ENCODE measurements at places on chromosomes 6 and 20.
A peak's percentile ranks its signal among the peaks of the same experiment; 100 is the strongest.

DNA sequence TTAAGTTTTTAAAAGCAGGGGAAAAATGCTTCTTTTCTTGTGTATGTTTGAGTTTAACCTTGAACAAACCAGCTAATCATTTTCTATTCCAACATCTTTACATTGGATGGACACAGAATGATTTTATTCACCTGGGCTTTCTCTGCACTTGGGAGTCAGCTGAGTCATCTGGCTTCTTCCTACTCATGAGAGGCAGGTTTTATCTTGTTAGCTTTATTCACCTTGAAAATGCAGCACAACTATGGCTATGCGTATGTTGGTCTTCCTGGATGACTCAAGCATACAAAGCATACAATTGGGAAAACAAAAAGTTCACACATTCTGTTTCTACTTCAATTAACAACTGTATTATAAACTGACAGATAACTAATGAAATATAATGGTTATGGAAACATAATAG, 737.7 kb downstream of the FRK start:
- no peak for DNase-seq

DNA sequence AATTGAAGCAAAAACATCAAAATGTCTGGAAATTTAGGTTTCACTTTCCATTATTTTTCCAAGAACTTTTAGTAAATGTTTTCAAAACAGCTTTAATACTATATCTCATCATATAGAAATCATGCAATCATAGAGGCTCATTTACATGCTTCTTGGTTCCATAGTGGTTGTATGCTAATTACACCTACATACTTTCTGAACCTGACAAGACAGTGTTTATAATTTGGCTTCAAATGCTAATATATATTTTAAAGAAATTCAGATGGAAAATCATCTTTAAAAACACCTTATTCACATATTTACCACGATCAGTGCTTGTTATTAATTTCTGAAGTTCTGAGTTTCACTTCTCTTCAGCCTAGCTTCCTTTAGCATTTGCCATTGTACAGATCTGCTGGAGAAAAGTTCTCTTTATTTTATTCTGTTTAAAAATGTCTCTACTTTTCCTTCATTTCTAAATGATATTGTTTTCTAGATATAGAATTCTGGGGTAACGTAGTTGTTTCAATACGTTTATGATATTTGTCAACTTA, 89.9 kb downstream of the PLCB1 start:
- no peak for DNase-seq

- no peak for DNase-seq
Observed at GRCh38 chr6:36223706-36224105, 27.2 kb downstream of the BRPF3 start.

DNA sequence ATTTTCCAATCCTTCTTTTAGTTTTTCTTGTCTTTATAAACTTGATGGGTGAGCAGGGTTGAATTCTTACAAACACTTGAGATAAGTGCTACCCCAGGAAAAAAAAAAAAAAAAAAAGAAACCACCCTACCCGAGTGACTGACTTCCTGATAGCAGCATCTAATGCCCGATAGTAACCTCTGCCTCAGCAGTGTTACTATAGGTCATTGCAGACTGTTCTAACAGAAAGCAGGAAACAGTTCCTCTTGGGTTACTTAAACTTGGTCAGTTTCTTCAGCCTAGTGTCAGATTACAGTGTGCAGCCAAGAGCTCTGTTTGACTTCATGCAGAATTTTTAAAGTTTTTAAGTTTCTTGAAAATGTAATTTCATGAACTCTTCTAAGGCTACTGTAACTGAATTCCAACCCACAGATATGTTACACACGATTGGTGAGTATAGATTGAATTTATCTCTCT, 2.1 kb downstream of the MYLIP start:
- DNase-seq = peak; percentile 92

DNA sequence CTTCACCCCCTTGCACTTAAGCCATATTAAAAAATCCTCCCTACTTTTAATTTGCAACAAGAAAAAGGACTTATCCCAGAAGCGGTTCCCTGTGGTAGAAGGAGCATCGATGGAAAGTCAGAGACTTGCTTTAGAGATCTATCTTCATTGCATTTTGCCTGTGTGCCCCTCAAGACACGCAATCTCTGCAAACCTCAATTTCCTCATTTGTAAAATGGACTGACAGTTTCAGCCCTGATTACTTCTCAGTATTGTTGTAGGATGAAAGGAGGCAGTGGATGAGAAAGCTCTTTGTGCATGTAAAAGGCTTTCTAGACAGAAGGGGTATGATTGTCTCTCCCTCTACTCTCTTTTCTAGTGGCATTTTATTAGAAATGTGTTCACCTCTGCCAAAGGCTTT, 410.2 kb downstream of the CDC5L start:
- DNase-seq = no peak

GRCh38 chr6:107670792-107671199, 153.3 kb downstream of the SCML4 start:
- DNase-seq = peak; percentile 50

DNA sequence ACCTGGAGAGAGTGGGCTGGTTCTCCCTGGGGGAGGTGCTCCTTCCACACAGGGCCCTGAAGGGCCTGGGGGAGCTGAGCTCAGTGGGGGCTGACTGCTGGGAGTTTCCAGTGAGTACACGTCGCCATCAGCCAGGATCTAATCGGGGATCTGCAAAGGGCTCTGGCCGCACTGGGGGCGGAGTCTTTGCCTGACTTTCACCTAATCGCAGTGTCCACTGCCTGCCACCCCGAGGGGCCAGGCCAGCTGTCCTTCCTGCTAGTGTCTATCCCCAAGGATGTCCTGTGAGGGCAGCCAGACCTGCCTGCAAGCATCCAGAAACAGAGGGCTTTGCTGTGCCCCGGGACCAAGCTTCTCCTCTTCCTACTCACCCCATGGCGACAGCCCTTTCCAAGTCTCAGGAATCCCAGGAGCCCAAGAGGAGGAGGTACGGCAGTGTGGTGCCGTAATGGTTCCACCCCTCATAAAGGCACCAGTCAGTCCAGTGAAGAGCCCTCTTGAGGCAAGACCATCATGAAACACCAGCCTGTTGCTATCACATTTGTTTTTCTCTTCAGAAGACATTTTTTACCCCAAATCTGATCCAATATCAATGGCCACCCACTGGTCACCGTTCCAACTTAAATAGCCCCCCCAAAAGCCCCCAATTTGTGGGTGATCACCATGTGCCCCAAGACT, 243.1 kb upstream of the ECI2 start:
- no peak for DNase-seq

DNA sequence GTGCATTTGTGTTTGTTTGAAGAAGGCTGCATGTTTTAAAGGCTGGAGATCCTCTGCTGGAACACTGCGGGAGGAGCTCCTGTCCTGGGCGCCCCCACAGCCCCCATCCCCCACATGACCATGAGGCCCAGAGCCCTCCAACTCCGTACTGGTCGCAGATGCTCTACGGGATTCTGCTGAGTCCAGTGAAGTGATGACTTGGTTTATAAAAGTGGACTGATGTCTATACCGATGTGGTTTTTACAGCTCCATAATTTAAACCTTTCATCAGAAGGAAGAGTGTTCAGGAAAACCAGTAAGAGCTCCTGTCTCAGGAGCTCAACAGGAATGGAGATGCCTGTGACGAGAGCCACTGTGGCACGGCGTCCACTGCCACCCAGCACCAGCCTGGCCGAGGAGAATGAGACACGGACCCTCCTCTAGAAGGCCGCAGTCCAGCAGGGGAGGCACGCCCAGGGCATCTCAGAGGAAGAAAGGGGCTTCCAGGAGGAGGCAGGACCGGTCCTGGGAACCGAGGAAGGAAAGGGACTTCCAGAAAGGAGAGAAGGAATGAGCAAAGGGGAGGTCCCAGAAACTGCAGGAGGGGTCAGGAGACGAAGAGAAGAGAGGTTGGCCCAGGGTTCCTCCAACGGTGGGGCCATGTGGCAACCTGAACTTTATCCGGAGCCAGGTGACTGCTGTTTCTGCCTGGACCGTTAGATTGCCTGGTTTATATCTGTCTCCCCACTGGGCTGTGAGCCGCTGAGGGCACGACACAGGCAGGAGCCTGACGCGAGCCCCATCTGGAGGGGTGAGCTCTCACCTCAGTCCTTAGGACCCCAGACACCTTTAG, 26.9 kb downstream of the BFSP1 start:
- no peak for DNase-seq

- DNase-seq = no peak
Observed at GRCh38 chr6:154187203-154187602, 148.2 kb downstream of the OPRM1 start.

DNA sequence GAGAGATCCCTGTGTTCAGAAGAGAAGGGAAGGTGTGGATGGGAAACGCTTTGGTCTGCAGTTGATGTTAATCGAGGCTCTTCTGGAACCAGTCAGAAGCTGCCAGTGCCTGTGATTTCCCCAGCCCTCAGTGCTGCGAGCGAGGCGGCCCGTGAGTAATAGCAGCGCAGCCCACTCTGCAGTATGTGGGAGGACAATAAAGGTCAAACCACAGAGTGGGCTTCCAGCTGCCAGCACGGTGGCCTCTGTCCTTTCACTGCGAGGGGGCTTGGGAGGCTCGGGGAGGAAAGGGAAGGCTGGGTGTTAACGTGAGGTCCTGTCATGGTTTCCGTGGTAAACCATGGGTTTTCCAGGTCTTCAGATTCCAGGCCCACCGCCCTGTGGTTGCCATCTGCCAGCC, 32.3 kb upstream of the TAGAP start:
- no peak for DNase-seq

DNA sequence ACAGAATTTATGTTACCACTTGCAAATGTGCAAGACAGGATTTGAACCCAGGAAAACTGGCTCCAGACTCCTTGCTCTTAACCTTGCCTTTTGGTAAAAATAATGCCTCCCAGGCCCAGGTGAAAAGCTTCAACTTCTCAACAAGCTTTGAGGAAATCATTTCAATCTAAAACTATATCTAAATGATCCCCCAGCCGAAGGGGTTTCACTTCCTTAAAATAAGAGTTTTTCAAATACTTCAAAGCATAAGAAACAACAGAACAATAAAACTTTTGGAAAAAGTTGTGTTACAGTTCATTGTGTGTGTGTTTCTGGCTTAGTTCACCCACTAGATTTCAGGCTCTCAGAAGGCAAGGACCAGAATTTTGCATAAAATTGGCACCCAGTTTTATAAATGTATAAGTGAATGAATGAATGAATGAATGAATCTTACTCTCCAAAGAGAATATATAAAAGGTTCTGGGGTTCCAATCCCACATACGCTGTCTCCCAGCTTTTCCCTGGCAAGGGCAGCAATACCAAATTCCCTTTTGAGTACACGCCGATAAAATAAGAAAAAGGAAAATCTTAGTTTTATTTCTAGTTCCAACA, 5.4 kb downstream of the OR2H2 start:
- no peak for DNase-seq

GRCh38 chr20:9632991-9633390, 118.6 kb downstream of the LAMP5 start:
- DNase-seq = no peak

- DNase-seq = no peak
Observed at GRCh38 chr6:12439296-12439695, 149.1 kb downstream of the EDN1 start.

DNA sequence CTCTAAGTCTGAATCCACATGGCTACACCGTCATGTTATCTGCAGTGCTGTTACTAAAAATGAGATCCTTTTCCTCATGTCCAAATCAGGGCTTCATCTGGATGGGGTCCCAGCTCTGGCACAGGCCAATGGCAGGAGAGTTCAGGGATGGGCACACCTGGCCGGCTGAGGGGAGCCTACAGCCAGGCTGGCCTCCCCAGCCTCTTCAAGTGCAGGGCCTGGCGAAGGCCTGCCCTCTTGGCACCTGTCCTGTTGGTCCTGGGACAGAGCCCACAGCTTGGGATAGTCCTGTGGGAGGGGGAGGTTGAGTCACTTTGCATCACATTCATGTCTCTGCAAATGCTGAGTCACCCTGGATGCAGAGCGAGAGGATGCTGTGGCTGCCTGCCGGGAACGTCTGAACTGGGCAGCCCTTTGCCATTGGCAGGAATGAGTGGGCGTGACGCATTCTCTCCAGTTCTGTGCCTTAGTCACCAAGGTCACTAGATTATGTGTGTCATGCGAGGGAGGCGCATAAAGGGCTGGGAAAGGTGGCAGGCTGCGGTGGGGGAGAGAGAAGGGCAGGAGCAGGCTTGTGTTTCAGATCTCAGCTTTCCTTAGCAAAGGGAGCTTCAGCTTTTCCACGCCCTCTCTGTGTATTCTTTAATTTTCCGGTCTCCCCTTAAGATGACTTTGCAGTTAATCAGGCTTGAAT, 223.2 kb upstream of the ECI2 start:
- peak; percentile 15 for DNase-seq

- DNase-seq = no peak
Observed at GRCh38 chr20:48129345-48129942, 344.2 kb upstream of the SULF2 start.

DNA sequence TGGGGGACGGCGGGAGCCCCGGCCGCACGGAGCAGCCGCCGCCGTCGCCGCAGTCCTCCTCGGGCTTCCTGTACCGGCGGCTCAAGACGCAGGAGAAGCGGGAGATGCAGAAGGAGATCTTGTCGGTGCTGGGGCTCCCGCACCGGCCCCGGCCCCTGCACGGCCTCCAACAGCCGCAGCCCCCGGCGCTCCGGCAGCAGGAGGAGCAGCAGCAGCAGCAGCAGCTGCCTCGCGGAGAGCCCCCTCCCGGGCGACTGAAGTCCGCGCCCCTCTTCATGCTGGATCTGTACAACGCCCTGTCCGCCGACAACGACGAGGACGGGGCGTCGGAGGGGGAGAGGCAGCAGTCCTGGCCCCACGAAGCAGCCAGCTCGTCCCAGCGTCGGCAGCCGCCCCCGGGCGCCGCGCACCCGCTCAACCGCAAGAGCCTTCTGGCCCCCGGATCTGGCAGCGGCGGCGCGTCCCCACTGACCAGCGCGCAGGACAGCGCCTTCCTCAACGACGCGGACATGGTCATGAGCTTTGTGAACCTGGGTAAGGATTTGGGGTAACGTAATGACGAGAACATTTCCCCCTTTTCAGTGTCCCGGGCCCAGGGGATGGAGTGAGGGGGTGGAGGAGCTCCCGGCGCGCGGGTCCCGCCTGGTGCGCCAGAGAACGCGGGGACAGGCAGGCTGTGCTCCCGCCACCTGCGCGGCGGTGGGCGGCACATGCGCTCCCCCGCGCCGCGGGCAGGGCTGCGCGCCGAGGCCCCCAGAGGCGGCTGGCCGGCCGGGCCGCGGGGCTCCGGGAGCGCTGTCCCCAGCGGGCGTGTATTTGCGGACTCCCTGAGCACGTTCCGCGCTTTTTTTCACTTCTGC, 1.4 kb downstream of the BMP6 start:
- DNase-seq = peak; percentile 48

- peak; percentile 37 for DNase-seq
Observed at GRCh38 chr6:132491303-132491702, 21.6 kb downstream of the STX7 start.

DNA sequence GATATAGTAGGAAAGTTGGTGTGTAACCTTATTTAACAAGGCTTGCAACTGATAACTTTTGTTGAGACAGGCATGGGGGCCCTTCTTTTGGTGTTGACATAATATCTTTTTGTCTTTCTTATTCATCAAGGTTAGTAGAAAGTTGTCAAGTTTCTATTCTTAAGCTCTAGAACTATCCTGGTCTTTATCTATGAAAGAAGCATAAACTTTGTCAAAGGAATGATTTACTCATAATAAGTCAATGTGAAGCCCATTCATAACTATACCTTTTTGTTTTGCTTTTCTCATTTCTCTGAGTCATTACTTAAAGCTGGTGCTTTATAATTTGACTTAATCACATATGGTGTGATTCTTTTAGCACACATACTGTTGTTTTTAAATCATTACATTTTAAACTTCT, 312.4 kb downstream of the UTRN start:
- DNase-seq = no peak

- peak; percentile 39 for DNase-seq
Observed at GRCh38 chr6:34074064-34074742, 71.7 kb downstream of the GRM4 start.

GRCh38 chr6:161169696-161170095, 104.2 kb downstream of the AGPAT4 start:
- DNase-seq = peak; percentile 58

All from common myeloid progenitor, CD34-positive (primary cell).